Nephron progenitor cell (in vitro differentiated cells): ENCODE measurements at places on chromosomes 7 and 10.

- no peak for DNase-seq
Measured at GRCh38 chr7:445563-446288, 73.9 kb downstream of the PDGFA start.

GRCh38 chr10:101694674-101695403, at the start of gene FBXW4:
TSS of gene FBXW4 (minus strand) at chr10:101695170. CDS start at chr10:101695105, 65 bp downstream.
- peak; percentile 56 for DNase-seq

GRCh38 chr10:113130014-113130641, 180.1 kb downstream of the TCF7L2 start:
- no peak for DNase-seq

- DNase-seq: no peak
Measured at GRCh38 chr7:147742301-147742700, 848.3 kb upstream of the C7orf33 start.

DNA sequence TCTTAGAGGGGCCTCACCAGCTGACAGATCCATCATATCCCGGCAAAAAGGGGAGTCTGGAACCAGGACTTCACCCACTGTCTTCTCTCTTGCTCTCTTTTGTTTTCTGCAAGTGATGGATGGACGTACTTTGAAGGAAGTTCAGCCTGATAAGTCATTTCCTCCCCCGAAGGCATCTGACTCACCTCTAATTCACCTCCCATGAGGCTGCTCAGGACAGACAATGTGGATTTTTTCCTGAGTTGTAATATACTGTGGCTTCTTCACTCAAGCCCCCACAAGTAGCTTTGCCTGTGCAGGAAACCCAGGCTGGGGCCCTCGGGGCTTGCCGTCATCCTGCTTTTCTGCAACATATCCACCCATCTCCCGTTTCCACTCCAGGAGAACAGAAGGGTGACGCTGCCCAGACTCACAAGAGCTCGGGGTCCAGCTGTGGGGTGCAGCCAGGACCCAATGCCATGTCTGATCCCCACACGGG, 70.4 kb downstream of the ASB13 start:
- no peak for DNase-seq

- no peak for DNase-seq
Measured at GRCh38 chr10:71829171-71829570, 21.9 kb downstream of the PSAP start.

- DNase-seq: peak; percentile 5
Measured at GRCh38 chr7:83475420-83475819, 173.5 kb downstream of the SEMA3E start.

DNA sequence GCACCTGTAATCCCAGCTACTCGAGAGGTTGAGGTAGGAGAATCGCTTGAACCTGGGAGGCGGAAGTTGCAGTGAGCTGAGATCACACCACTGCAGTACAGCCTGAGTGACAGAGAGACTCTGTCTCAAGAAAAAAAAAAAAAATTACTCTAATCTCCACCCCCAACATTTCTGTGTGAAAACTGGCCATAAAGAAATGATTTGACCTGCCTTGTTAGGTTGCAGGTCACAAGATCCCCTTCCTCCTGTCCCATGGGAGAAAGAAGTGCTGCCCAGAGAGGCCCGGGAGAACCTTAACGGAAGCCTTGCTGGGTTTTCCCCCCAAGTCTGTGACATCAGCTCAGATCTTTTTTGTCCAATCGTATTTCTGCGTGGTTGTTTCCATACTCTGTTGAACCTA, 8.7 kb upstream of the CALHM1 start:
- no peak for DNase-seq
